Activated naive CD4-positive, alpha-beta T cell treated with anti-CD3 and anti-CD28 coated beads, Interleukin-2, amount 50 U/mL, for 72 hours (primary cell): ENCODE measurements at places on chromosomes 12 and 14. TPM values are rescaled to one million over a fixed set of nuclear protein-coding genes. Genes with fewer than 3 reads are reported as not detected.

GRCh38 chr14:35789651-35790050, 19.4 kb downstream of the RALGAPA1 start:
- no peak for DNase-seq

- DNase-seq: no peak
Measured at GRCh38 chr14:30271811-30272323, 287.1 kb upstream of the G2E3 start.

GRCh38 chr14:66105815-66106214, 380.4 kb upstream of the CCDC196 start:
- DNase-seq: no peak

GRCh38 chr12:113222730-113223531, 1.7 kb downstream of the TPCN1 start:
- no peak for DNase-seq

DNA sequence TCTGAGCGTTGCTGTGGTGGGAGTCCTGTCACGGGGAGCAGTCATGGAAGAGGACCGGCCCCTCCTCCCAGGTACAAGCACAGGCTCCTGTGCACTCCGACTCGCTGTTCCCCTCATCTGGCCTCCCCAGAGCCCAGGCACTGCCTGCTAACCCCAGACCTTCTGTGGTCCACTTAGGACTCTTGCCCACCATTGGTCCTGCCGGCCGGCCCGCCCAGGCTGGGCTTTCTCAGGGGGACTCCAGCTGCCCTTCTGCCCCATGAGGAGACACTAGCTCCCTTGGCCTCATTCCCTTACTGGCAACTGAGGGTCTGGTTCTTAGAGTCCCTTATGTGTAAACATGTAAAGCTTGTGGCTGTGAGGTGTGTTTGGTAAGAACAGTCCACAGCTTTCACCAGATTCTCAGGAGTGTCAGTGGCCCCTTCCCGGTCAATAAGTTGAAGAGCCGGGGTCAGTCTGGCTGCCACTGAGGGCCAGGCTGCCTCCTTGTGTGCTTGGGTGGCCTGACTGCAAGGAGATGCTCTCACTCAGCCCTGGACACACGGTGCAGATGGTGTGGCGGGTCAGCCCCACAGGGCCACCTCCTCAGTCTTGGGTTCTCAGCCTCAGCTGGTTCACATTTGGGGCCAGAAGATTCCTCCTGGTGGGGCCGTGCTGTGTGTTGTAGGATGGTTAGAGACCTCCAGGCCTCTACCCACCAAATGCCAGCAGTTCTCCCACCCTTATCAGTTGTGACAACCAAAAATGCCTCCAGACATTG, 43.6 kb downstream of the DDX51 start:
- DNase-seq: no peak

GRCh38 chr12:116018282-116018681, 259.2 kb downstream of the MED13L start:
- no peak for DNase-seq

DNA sequence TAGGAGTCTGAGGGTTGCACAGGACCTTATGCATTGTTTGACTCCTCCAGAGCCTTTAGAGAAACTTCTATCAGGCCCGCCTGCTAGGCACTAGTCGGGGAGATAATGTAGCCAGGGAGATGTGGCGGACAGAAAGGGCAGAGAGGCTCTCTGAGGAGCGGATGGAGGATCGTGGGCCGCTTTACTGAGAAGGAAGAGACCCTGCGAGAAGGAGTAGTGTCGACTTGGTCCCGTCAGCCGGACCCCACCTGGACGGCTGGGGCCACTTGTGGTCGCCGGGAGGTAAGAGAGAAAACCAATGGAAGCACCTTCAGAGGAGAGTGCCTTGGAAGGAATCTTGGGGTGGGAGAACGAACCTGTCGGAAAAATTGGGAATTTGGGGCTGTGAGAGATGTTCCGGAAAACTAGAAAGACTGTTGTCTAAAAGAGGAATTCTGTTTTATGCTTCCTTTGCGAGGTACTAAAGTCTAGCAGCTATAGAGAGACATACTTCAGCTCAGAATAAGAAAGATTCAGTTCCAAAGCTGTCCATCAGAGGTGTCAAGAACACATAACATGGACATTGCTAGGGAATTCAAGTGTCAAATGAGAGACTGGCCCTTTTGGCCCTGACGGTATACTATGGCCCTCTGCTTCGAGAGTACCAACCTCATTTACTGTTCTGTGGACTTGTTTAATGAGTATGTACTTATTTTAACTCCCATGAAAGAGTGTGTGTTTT, 660 bp upstream of the MCRS1 start:
- DNase-seq: no peak

GRCh38 chr14:64645220-64645892, 58.9 kb upstream of the PLEKHG3 start:
- no peak for DNase-seq

- DNase-seq: no peak
Measured at GRCh38 chr12:510071-510825, 50.5 kb downstream of the B4GALNT3 start.

GRCh38 chr12:10052193-10052913, 21.9 kb downstream of the CLEC9A start:
- no peak for DNase-seq

DNA sequence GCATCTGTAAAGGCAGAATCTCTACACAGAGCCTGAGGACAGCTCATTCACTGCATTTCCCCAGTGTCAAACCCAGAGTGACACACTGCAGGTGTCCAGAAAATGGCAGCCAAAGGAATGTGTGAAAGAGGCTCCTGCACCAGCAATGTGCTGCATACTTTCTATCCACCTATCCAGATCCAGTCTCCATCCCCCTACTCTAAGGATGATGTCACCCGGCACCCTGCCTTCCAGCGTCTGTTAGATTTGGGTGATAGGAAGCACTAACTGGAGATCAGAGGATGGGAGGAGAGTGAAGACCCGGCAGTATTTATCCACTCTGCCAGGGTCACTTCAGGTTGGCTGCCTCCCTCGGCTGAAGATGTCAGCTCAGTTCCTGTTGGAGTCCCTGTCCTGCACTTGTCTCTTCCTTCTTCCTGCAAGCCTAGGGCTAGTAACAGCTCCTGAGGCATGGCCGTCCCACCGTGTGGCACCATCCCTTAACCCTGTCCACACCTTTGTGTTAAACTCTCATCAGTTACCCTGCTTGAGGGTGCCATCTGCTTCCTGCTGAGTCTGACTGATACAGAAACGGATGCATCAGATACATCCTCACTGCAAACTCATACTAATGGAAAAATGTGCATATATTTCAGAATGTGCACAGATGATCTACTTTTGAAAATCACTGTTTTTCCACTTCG, 13.0 kb upstream of the GPR68 start:
- no peak for DNase-seq

DNA sequence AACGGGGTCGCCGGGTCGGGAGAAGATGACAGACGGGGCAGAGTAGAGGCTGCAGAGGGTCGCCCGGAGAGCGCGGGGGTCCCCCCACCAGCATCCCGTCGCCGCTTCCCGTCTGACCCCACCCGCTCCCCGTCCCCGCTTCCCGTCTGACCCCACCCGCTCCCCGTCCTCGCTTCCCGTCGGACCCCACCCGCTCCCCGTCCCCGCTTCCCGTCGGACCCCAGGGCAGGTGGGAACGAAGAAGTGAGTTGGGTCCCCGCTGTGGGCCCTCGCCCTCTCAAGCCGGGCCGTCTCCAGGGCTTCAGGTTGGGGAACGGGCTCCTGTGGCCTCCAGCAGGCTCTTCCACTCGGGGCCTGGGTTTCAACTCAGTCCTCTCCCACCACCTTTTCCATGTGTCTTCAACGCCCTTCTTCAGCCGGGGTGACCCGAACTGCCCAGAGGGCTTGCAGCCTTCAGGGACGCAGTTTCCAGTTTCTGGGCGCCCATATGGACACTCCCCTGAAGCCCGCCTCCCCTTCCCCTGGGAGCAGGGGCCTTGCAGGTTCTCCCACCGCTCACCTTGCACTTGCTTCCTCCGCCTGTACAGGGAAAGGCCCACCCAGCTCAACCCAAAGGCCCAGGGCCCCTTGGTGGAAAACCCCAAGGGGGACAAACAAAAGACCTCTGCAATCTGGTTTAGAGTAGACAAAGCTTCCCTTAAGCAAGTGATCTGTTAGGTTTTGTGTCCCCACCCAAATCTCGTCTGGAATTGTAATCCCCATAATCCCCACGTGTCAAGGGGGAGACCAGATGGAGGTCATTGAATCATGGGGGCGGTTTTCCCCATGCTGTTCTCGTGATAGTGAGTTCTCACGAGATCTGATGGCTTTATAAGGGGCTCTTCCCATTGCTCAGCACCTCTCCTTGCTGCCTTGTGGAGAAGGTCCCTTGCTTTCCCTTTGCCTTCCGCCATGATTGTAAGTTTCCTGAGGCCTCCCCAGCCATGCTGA, 66.5 kb downstream of the TNFAIP2 start:
- no peak for DNase-seq

DNA sequence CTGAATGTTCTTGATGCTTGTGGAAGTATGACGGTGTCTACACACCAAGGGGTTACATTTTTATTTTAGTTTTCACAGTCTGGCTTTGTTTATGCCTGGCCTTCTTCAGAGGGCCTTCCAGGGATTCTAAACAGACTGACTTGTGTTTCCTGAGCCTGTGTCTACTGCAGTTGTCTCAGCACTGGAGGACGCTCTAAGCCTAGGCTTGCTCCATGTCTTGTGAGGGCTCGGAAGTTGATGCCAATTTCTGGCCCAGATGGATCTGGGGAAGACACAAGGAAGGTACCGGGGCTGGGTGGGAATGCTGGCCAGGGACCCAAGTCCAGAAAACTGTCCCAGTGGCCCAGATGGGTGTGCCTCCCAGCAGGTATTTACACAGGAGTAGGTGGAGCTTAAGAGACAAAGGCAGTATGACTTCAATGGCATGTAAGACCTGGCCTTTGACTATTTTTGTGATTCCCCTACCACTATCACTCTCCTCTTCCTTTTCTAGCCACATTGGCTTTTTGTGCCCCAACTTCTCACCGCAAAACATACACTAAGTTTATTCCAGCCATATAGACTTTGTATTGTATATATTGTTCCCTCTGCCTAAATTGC, 56.9 kb downstream of the GPR137C start:
- DNase-seq: no peak

Gene RNASE3
- not detected for total RNA-seq

Gene LIN7A
- total RNA-seq: not detected

Gene GOLGA5
- total RNA-seq: 17.6 TPM

Gene FAM181A
- total RNA-seq: not detected

Gene GRIN2B
- total RNA-seq: not detected

Gene PMEL
- 1.2 TPM for total RNA-seq

Gene PZP
- not detected for total RNA-seq

Gene PLXNC1
- 3.1 TPM for total RNA-seq
